Activated CD4-positive, alpha-beta T cell treated with anti-CD3 and anti-CD28 coated beads, Interleukin-2, Interleukin-4, amounts not matched to agents 100 ng/mL and 50 ng/mL, durations not matched to agents 16 hours and 8 hours (primary cell): ENCODE measurements at places on chromosomes 11 and 22.

DNA sequence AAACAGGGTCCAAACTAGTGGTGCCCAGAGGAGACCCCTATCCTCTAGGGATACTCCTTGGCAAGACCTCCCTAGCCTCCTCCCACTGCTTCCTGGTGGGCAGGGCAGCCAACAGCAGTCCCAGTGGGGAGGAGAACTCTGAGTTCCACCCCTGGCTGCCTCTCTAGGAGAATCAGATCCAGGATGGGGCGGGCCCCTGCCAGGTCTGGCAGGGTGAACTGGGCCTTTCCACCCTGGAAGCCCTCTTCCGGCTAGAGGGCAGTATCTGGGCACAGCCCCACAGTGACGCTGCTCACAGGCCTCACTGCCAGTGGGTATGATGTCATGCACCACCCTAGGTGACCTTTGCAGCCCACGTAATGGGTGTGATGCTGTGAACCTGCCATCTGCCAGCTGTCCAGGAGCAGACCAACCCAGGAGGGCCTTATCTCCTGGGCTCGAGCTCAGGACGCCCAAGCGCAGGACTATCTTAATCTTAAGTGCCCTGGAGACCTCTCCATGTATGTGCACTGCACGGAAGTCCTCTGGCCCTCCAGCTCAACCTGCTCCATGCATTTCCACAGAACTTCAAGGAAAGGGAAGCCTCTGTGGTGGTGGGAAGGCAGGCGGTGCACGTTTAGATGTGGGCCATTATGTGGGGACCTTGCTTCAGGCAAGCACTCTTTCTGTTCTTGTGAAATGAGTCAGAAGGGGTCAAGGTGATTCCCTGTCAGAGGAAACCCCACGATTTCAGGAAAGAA lies 31.8 kb upstream of the FCHSD2 start:
- no peak for DNase-seq

GRCh38 chr11:2172676-2173075 lies 1.1 kb upstream of the TH start:
- DNase-seq = no peak

GRCh38 chr11:6345366-6345765 lies 25.1 kb upstream of the CAVIN3 start:
- DNase-seq = no peak

DNA sequence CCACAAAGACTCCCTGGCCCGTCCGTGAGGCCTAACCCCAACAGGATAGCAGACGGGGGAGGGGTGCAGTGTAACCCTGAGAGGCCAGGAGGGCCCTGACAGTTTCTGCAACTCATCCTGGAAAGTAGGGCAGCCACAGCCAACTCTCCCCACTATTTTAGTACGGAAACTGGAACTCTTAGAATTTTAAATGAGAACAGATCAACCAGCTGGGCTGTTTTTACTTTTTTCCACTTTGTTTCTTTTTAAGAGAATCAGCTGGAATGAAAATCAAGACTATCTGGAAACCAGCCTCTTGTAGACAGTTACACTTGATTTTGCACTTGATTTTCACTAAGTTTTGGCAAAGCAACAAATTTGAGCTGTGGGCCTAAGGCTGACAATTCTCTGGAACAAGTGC lies 42.7 kb upstream of the NRIP3 start:
- DNase-seq = no peak

DNA sequence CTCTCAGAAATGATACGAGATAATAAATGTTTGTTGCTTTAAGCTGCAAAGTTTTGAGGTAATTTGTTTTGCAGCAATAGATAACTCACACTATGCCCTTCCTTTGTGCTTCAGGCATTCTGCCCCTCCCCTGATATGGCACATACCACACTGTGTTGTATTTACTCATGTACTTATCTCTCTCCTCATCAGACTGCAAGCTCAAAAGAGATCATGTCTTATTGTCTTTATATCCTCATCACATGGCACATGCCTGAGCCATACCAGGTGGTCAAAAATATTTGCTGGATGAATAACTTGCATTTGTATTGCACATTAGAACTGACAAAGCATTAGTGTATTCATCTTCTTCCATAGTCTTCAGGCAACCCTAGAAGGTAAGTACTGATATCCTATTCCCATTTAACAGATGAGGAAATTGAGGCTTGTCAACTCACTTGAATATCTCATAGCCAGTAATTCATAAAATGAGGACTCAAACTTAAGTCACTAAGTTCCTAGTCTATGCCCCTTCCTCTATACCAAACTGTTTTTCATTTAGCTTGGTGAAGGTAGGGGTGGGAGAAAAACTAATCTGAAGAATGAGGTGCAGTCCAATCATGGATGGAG lies 83.9 kb upstream of the EED start:
- no peak for DNase-seq

- no peak for DNase-seq
Measured at GRCh38 chr11:13449522-13449921, 13.5 kb downstream of the BTBD10 start.

DNA sequence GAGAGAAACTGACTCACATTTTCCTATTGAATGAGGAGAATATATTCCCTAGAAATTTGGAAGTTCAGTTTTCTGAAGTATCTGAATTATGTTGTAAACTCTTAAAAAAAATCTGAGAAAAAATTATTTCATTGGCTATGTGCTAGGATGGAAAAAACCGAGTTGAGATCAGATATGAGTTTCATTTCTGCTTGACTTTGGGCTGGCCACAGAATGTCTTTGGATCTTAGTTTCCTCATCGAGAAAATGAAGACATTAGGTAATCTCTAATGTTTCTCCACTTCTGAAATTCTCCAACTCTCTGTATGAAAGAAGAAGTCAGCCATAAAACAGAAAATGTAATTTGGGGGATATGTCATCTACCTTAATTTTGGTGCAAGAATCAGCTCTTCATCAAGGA lies 28.8 kb downstream of the SLN start:
- no peak for DNase-seq

DNA sequence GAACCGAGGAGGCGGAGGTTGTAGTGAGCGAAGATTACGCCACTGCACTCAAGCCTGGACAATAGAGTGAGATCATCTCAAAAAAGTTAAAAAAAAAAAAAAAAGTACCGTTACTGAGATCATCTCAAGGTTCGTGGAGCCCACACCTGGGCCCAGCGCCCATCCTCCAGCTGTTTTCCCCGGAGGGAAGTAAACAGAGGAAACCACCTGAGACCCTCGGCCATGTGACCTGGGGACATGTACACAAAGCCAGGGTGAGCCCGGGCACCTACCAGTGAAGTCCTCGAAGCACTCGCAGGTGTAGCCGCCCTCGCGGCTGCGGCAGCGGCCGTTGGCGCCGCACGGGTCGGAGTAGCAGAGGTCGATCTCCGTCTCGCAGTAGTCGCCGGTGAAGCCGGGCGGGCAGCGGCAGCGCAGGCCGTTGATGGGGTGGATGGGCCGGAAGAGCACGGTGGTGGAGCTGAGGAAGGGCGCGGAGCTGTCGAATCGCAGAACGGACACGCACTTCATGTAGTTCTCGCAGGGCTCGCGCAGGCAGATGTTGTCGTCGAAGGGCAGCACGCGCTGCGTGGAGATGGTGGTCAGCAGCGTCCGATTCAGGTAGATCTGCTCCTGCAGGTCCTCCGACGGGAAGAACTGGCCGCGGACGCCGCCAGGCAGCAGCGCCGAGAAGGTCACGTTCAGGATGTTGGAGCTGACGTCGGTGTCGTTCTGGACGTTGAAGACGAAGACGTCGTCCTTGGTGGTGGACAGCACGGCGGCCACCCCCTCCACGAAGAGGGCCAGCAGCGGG lies 73.8 kb downstream of the CELSR1 start:
- no peak for DNase-seq
